Bladder microvascular endothelial cell (primary cell): ENCODE measurements at places on chromosomes 12 and 14. TPM values are rescaled to one million over a fixed set of nuclear protein-coding genes. Genes with fewer than 3 reads are reported as not detected.

Gene SERPINA12
- total RNA-seq, result not detected in 2 replicates

Gene BEGAIN
- 0.44 TPM in 1 of 2 replicates, not detected in the other for total RNA-seq

Gene SERPINA3
- 0.16 and 0.19 TPM in 2 replicates for total RNA-seq

Gene CLEC7A
- total RNA-seq, result 0.16 and 0.25 TPM in 2 replicates

Gene HELB
- total RNA-seq, result 1.1 and 2.8 TPM in 2 replicates

Gene NR4A1
- total RNA-seq, result 0.49 and 0.94 TPM in 2 replicates

Gene SLC10A1
- total RNA-seq, result not detected in 2 replicates

Gene DHRS2
- total RNA-seq, result 0.13 and 0.16 TPM in 2 replicates

Gene ITGA7
- total RNA-seq, result 0.76 and 0.81 TPM in 2 replicates

Gene TRIM9
- total RNA-seq, result not detected in 2 replicates

Gene HSPB8
- 1.1 and 1.9 TPM in 2 replicates for total RNA-seq

Gene PABPN1
- 52.9 and 97.5 TPM in 2 replicates for total RNA-seq

Gene FAM90A1
- not detected in 2 replicates for total RNA-seq

Gene NPAS3
- 0.16 and 0.38 TPM in 2 replicates for total RNA-seq

Gene PLA2G1B
- not detected in 2 replicates for total RNA-seq

Gene PPP1R1A
- total RNA-seq, result not detected in 2 replicates

Gene VPS37B
- 12.1 and 20.4 TPM in 2 replicates for total RNA-seq

Gene GLT1D1
- total RNA-seq, result not detected in 2 replicates
